ENCODE measurements at places on chromosomes 12 and 14. TPM values are rescaled to one million over a fixed set of nuclear protein-coding genes. Genes with fewer than 3 reads are reported as not detected.

The RTL1 gene
- total RNA-seq = 0.15 TPM

The IKZF4 gene
- total RNA-seq = 2.1 TPM

- H3K27ac ChIP-seq = no peak overlapping the region
- no peaks in the 10 kb centered on the region for H3K27me3 ChIP-seq
- DNase-seq = no peak
- H3K36me3 ChIP-seq = no peaks in the 10 kb centered on the region
- no peak overlapping the region for H3K4me3 ChIP-seq
Observed at GRCh38 chr12:52515927-52516831, 4.0 kb downstream of the KRT5 start.

GRCh38 chr12:93645702-93646101 is 31.5 kb upstream of the CRADD start:
- H3K27ac ChIP-seq = no peak overlapping the region
- no peak for DNase-seq
- no peaks in the 10 kb centered on the region for H3K27me3 ChIP-seq
- no peaks in the 10 kb centered on the region for H3K36me3 ChIP-seq
- H3K4me3 ChIP-seq = no peak overlapping the region

DNA sequence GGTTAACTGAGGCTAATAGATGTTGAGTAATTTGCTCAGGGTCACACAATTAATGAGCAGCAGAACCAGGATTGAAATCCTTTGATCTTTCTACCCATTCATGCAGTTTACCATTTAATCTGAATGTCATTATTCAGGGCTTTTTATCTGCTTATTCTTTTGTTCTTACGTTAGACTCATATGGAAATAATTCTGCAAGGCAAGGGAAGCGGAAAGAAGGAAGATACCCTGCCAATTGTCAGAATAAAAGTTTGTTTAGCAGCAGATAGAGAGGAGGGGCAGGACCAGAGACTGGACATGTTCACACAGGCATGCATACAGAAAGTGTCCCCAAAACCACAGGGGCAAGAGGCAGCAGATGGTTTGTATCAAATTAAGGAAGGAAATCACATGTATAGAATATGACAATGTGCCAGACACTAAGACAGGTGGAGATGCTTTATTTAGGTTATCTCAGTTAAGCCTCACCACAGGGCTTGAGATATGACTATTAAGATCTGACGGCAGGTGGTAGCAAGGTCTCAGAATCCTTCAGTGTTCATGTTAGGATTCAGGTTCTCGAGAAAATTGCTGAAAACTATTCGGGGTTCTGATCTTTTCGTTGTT is 29.8 kb downstream of the BRMS1L start:
- peaks cover 21% of the 10 kb centered on the region for H3K4me1 ChIP-seq
- H3K27ac ChIP-seq = no peak overlapping the region
- H3K27me3 ChIP-seq = no peaks in the 10 kb centered on the region
- peaks cover 8% of the 10 kb centered on the region for H3K36me3 ChIP-seq
- H3K4me3 ChIP-seq = no peak overlapping the region
- DNase-seq = no peak

DNA sequence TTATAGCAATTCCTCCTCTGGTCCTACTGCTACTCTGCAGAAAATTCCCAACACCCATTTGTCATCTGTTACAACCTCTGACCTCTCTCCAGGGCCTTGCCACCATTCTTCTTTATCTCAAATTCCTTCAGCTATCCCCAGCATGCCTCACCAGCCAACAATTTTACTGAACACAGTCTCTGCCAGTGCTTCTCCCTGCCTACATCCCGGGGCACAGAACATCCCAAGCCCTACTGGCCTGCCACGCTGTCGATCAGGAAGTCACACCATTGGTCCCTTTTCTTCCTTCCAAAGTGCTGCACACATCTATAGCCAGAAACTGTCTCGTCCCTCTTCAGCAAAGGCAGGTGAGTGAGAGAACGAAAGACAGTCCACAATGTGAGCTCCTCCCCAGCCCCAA is 122.1 kb downstream of the TTLL5 start:
- no peak for DNase-seq
- H3K27ac ChIP-seq = no peak overlapping the region
- H3K36me3 ChIP-seq = peaks cover 24% of the 10 kb centered on the region
- H3K27me3 ChIP-seq = no peaks in the 10 kb centered on the region

- peaks cover 99% of the 10 kb centered on the region for H3K27me3 ChIP-seq
- peak overlapping the region; percentile 44 for H3K4me3 ChIP-seq
- no peak overlapping the region for H3K27ac ChIP-seq
- peak; percentile 21 for DNase-seq
- H3K36me3 ChIP-seq = no peaks in the 10 kb centered on the region
Observed at GRCh38 chr14:28784096-28785048, 17.8 kb downstream of the FOXG1 start.

DNA sequence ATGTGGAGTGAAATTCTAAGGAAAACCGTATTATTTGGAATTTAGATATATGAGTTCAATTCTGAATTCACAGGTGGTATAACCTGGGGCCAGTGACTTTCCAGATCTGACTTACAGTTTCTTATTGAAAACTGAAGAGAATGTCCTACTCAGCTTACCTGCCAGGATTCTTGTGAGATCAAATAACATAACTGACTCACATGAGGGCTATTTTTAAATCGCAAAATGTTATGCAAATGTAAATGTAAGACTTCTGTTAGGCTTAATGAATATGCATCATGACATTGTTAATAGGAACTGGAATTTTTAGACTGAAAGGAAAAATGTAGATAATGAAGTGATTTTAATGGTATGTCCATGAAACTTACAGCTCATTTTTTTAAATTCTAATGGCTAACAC is 1142.1 kb downstream of the FLRT2 start:
- no peaks in the 10 kb centered on the region for H3K27me3 ChIP-seq
- no peak for DNase-seq
- H3K4me1 ChIP-seq = no peaks in the 10 kb centered on the region
- no peaks in the 10 kb centered on the region for H3K36me3 ChIP-seq

The TUNAR gene
- 13.3 TPM for total RNA-seq

The SSTR1 gene
- total RNA-seq = not detected

The LIN52 gene
- total RNA-seq = 25.7 TPM

- no peaks in the 10 kb centered on the region for H3K4me1 ChIP-seq
- H3K27ac ChIP-seq = no peak overlapping the region
- no peaks in the 10 kb centered on the region for H3K36me3 ChIP-seq
- DNase-seq = no peak
- H3K27me3 ChIP-seq = no peaks in the 10 kb centered on the region
- no peak overlapping the region for H3K4me3 ChIP-seq
Observed at GRCh38 chr14:51877810-51878209, 17.4 kb downstream of the GNG2 start.

The IGF1 gene
- not detected for total RNA-seq

DNA sequence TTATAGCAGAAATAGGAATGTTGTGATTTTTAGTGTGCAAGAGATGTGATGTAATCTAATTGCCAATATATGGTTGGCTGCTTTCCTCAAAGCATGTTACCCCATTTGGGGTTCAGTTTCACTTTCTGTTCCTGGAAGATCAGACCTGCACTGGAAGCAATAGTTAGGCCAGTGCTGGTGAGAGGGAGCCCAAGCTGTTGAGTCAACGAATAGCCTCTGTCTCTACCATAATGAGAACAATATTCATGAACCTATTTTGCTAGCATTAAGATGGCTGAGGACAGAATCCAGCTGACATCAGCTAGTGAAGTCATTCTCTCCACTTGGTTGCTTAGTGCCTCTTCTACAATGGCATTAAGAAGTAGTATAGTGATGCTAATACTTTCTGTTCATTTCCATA is 379.9 kb upstream of the DCN start:
- H3K36me3 ChIP-seq = no peaks in the 10 kb centered on the region
- H3K27me3 ChIP-seq = no peaks in the 10 kb centered on the region
- H3K4me1 ChIP-seq = no peaks in the 10 kb centered on the region
- H3K4me3 ChIP-seq = no peak overlapping the region

GRCh38 chr12:94157181-94157580 is 8.8 kb downstream of the PLXNC1 start:
- H3K27me3 ChIP-seq = peaks cover 35% of the 10 kb centered on the region
- H3K4me1 ChIP-seq = peaks cover 9% of the 10 kb centered on the region
- H3K4me3 ChIP-seq = no peak overlapping the region

The REP15 gene
- total RNA-seq = 0.34 TPM

DNA sequence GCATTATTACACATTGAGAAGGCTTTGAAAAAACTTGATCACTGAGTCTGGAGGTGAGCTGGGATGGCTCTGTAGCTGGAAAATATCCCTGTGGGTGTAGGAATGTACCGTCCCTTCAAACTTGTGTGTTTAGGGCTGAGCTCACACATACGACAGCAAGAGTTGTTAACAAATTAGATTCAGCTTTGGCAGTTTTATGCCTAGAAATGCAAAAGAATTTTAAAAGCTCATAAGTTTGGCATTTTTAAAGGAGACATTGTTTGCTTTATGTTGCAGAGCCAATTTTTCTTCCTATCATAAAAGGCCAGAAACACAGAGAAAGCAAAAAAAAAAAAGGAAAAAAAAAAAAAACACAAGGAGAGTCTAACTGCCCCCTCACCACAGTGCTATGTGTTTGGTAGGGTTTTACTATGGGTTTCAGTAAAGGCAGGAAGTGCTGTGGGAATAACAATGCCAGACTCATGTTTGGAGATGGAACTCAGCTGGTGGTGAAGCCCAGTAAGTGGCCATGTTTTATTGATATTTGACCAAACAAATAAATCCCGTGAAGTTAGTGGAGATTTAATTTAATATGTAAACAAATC is 78.4 kb downstream of the DAD1 start:
- H3K4me1 ChIP-seq = peaks cover 41% of the 10 kb centered on the region
- H3K27me3 ChIP-seq = no peaks in the 10 kb centered on the region
- no peak overlapping the region for H3K4me3 ChIP-seq

- no peaks in the 10 kb centered on the region for H3K36me3 ChIP-seq
- no peaks in the 10 kb centered on the region for H3K4me1 ChIP-seq
- DNase-seq = no peak
- no peak overlapping the region for H3K4me3 ChIP-seq
- H3K27ac ChIP-seq = no peak overlapping the region
Observed at GRCh38 chr14:89750908-89751392, 203.6 kb downstream of the EFCAB11 start.

DNA sequence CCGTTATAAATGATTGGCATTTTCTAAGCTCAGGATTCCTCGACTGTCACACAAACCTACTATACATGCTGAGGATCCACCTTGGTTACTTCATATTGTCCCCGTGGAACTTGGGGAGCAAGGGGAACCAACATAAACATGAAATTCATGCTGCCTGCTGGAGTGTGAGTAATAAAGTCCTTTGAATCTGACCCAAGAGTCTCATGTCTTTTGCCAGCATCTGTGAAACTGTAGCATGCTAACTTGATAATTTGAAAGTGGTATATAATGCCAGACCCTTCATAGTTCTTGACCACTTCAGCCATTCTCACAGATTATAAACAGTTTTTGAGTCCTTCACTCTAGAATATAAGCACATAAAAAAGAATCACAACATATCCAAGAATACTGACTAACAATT is 17.1 kb downstream of the SLC35F4 start:
- no peak for DNase-seq
- no peak overlapping the region for H3K4me3 ChIP-seq
- H3K4me1 ChIP-seq = no peaks in the 10 kb centered on the region
- no peaks in the 10 kb centered on the region for H3K27me3 ChIP-seq

DNA sequence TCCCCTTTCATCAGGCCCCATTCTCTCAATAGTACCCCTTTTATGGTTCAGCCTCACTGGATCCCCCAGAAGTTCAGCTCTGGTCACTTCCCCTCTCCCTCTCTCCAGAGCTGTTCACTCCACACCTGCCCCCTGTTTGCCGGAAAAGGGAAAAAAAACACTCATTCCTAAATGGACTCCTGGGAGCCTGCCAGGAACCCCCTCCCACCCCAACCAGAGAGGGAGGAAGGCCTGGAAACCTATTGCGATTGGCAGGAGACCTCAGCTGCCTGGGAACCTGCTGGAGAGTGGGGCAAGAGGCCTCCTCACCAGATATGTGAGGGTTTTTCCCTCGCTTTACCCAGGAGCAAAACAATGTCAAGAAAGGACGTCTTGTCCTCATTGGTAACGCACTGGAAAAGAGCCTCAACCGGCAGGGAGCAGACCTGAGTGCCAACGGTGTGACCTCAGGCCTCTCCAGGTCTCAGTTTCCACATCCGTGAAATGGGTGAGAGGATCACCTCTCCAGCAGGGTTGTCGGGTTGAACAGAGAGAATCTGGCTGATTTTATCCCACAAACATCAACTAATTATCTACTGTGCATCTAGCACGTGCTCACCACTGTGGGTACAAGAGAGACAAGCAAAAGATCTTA is 4.6 kb downstream of the DTX1 start:
- H3K36me3 ChIP-seq = no peaks in the 10 kb centered on the region
- H3K27me3 ChIP-seq = peaks cover 71% of the 10 kb centered on the region
- H3K4me1 ChIP-seq = peaks cover 13% of the 10 kb centered on the region
- no peak overlapping the region for H3K27ac ChIP-seq
